Ovary (tissue), 10 donors: ENCODE measurements at places on chromosomes 12 and 14. TPM values are rescaled to one million over a fixed set of nuclear protein-coding genes. Genes with fewer than 3 reads are reported as not detected.

DNA sequence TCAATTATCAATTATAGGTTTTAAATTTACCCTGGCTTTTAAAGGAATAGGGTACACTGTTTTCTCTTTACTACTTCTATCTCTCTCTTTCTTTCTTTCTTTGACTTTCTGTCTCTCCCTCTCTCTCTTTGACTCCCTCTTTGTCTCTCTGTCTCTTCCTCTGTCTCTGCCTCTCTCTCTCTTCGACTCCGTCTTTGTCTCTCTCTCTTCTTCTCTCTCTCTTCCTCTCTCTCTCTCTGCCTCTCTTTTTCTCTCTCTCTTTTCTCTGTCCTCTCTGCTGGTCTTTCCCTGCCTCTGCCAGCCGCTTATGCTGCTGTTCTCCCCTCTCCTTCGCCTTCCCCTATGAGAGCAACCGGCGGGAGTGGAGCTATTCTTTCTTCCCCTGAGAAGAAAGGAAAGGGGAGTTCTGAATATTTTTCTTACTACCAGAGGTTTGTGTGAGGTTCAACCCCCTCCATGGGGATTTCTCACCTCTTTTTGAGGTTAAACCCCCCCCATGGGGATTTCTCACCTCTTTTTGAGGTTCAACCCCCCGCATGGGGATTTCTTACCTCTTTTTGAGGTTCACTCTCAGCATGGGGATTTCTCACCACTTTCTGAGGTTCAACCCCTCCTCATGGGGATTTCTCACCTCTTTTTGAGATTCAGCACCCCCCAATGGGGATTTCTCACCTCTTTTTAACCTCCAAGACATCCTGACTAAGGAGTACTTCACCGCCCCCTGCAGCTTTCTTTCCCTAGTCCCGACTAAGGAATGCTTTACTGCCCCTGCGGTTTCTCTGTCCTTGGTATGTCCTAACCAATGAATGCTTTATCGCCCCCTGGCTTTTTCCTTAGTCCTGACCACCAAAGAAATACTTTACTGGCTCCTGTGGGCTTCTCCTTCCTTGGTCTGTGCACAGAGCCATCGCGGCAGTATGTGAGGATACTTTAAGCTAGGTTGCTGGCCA lies 27.4 kb upstream of the DDHD1 start:
- no peak overlapping the region for H3K4me3 ChIP-seq
- no peak for DNase-seq
- no peaks in the 10 kb centered on the region for H3K4me1 ChIP-seq
- no peak overlapping the region for H3K27ac ChIP-seq
- H3K27me3 ChIP-seq = no peaks in the 10 kb centered on the region
- H3K36me3 ChIP-seq = no peaks in the 10 kb centered on the region

SNAPC1 gene
- 5.9 TPM for polyA plus RNA-seq

DNA sequence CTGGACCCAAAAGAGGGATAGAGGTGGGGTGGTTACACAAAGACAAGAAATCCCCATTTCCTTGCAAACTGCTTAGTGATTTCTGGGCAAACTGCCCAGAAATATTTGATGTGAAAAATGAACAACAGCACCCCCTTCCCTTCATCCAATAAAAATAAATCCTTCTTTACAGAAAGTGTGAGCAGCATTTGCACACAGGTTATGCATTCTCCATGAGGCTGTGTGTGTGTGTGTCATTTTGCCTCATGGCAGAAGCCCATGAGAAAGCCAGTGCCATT lies 17.2 kb upstream of the NRXN3 start:
- H3K4me1 ChIP-seq = no peaks in the 10 kb centered on the region
- H3K27ac ChIP-seq = no peak overlapping the region
- no peak for DNase-seq

DNA sequence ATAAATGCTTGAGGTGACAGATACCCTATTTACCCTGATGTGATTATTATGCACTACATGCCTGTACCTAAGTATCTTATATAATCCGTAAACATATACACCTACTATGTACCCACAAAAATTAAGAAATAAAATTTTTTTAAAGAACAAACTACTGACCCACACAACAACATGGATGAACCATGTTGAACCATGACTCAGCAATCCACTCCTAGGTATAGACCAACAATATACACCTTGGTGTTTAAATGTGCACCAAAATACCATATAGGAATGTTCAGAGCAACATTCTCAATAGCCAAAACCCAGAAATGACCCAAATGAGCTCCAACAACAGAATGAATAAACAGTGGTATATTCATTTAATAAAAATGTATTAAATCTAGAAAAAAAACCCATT lies 245.1 kb downstream of the GXYLT1 start:
- H3K27me3 ChIP-seq = no peaks in the 10 kb centered on the region
- no peak for DNase-seq
- H3K27ac ChIP-seq = no peak overlapping the region
- no peaks in the 10 kb centered on the region for H3K36me3 ChIP-seq
- H3K4me3 ChIP-seq = no peak overlapping the region
- H3K4me1 ChIP-seq = no peaks in the 10 kb centered on the region

- no peak overlapping the region for H3K4me3 ChIP-seq
- no peaks in the 10 kb centered on the region for H3K36me3 ChIP-seq
- no peaks in the 10 kb centered on the region for H3K4me1 ChIP-seq
These were observed 589.8 kb upstream of the ATP2B1 start for GRCh38 chr12:90298289-90298948.

LTBR gene
- polyA plus RNA-seq = 21.9 TPM

DNA sequence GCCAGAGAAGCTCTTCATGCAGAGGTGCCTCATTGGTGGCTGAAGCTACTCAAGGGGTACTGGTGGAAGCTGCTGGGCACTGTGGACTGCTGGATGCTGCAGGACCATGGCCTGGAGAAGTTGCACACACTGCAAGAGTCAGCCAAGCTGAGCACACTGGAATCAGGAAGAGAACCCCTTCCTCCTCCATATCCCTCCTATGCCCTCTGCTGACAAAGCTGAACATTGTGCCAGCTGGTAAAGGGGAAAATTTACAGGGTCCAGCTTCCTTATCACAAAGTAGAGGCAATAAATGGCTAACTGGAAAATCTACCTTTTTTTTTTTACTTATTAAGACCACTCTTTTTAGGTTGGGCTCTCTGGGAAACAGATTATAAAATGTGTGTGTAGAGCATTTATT lies 6.5 kb downstream of the CCDC175 start:
- H3K27ac ChIP-seq = no peak overlapping the region
- H3K4me1 ChIP-seq = no peaks in the 10 kb centered on the region
- no peaks in the 10 kb centered on the region for H3K36me3 ChIP-seq
- no peaks in the 10 kb centered on the region for H3K27me3 ChIP-seq

GRCh38 chr12:108940138-108940537 lies 60.2 kb downstream of the DAO start:
- H3K4me1 ChIP-seq = no peaks in the 10 kb centered on the region
- no peaks in the 10 kb centered on the region for H3K27me3 ChIP-seq
- DNase-seq = no peak
- no peaks in the 10 kb centered on the region for H3K36me3 ChIP-seq
- no peak overlapping the region for H3K27ac ChIP-seq

CPNE8 gene
- 7.5 TPM for polyA plus RNA-seq

GRCh38 chr12:132138941-132139871 lies 4.9 kb downstream of the DDX51 start:
- H3K4me3 ChIP-seq = no peak overlapping the region
- H3K4me1 ChIP-seq = peaks cover 7% of the 10 kb centered on the region
- DNase-seq = no peak

GRCh38 chr12:45611061-45611460 lies 118.4 kb upstream of the ARID2 start:
- DNase-seq = no peak
- H3K4me1 ChIP-seq = no peaks in the 10 kb centered on the region
- H3K4me3 ChIP-seq = no peak overlapping the region
- H3K36me3 ChIP-seq = no peaks in the 10 kb centered on the region
- H3K27me3 ChIP-seq = no peaks in the 10 kb centered on the region

DNA sequence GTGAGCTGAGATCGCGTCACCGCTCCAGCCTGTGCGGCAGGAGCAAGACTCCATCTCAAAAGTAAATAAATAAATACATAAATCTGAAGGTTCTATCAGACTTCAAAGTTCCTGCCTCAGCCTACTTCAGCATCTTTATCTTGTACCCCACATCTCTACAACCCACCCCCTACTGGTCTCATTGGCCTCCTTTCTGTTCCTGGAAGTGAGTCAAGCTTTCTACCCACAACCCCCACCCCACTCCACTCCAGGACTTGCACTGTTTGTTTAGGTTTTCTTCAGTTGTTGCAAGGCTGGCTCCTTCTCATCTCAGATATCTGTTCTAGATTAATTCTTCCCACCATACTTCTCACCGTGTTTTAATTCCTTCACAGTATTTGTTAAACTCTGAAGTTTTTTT lies 714 bp upstream of the PSMC6 start:
- peak overlapping the region; percentile 60 for H3K4me3 ChIP-seq
- H3K36me3 ChIP-seq = no peaks in the 10 kb centered on the region
- no peak for DNase-seq

- H3K4me1 ChIP-seq = no peaks in the 10 kb centered on the region
- H3K27me3 ChIP-seq = no peaks in the 10 kb centered on the region
- no peak for DNase-seq
- no peak overlapping the region for H3K27ac ChIP-seq
- no peak overlapping the region for H3K4me3 ChIP-seq
- H3K36me3 ChIP-seq = no peaks in the 10 kb centered on the region
These were observed 27.6 kb upstream of the PPM1A start for GRCh38 chr14:60221457-60221856.

GRCh38 chr12:120119271-120119973 lies 2.9 kb upstream of the RAB35 start:
- no peak overlapping the region for H3K27ac ChIP-seq
- H3K27me3 ChIP-seq = no peaks in the 10 kb centered on the region
- no peak for DNase-seq
- no peaks in the 10 kb centered on the region for H3K36me3 ChIP-seq
- peaks cover 16% of the 10 kb centered on the region for H3K4me1 ChIP-seq

DNA sequence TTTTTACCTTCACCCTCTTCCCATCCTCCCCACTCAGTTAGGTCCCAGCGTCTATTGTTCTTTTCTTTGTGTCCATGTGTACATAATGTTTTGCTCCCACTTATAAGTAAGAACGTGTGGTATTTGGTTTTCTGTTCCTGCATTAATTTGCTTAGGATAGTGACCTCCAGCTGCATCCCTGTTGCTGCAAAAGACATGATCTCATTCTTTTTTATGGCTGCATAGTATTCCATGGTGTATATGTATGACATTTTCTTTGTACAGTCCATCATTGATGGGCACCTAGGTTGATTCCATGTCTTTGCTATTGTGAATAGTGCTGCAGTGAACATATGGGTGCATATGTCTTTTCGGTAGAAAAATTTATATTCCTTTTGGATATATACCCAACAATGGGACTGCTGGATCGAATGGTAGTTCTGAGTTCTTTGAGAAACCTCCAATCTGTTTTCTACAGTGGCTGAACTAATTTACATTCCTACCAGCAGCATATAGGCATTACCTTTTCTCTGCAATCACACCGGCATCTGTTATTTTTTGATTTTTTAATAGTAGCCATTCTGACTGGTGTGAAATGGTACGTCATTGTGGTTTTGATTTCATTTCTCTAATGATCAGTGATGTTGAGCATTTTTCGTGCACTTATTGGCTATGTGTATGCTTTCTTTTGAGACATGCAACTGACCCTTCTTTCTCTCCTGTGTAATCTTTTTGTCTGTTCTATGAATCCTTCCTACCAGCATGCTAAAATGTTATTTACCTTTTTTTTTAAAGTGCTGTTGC lies 279.7 kb upstream of the AMIGO2 start:
- H3K4me1 ChIP-seq = no peaks in the 10 kb centered on the region
- H3K27me3 ChIP-seq = no peaks in the 10 kb centered on the region
- H3K4me3 ChIP-seq = no peak overlapping the region
- DNase-seq = no peak

DNA sequence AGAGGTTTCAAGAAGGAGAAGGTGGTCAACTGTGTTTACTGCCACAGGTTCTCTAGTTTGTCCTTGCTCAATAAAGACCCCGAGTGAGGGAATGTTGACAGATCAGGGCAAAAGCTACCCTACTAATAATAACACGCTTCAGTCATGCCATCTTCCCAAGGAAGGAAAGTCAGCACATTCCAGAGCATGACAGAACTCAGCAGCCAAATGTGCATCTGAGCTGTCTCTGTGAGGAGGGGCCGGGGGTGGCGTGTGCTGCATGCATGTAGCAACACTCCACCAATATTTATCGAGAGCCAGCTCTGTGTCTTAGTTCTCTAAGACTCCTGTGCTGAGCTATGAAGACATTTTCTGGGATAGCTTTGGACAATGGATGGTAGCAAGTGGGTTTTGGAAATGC lies 260.4 kb downstream of the DPF3 start:
- no peak for DNase-seq
- H3K4me1 ChIP-seq = no peaks in the 10 kb centered on the region
- H3K27me3 ChIP-seq = no peaks in the 10 kb centered on the region
- no peak overlapping the region for H3K4me3 ChIP-seq
- H3K36me3 ChIP-seq = no peaks in the 10 kb centered on the region

KRT80 gene
- polyA plus RNA-seq = 6.2 TPM

DNA sequence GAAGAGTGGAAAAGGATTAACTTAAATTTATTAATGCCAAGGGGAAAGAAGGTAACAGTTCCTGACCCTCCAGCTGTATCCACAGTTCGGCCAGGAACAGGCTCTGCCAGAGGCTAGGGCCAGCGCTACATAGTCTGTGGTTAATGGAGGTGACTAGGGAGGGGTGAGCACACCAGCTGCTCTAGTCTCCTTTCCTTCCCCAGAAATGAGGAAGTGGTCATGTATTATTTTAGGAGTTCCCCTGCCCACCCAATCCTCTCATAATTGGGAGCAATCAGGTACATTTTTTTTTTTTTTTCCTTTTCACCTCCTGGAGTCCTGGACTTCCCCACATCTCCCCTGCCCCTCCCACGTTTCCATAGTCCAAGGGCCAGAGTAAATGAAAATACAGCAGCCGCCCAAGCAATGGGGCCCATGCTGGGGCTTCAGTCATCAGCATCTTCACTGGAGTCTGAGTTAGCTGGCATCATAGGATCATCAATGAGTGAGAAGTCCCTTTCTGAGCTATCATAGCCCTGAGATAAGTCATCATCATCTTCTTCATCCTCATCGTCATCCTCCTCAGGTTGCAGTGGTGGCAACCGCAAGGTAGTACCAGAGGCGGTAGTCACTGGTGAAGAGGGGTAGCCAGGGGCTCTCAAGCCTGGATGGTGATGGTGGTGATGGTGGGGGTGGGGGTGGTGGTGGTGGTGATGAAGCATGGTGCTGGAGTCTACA lies 1.5 kb upstream of the SUPT16H start:
- no peak overlapping the region for H3K4me3 ChIP-seq
- H3K27me3 ChIP-seq = no peaks in the 10 kb centered on the region
- H3K4me1 ChIP-seq = no peaks in the 10 kb centered on the region
- H3K36me3 ChIP-seq = no peaks in the 10 kb centered on the region

GRCh38 chr14:73743431-73743931 lies 29.3 kb upstream of the PNMA1 start:
- no peaks in the 10 kb centered on the region for H3K27me3 ChIP-seq
- H3K27ac ChIP-seq = peak overlapping the region; percentile 82
- DNase-seq = peak; percentile 27
- H3K36me3 ChIP-seq = no peaks in the 10 kb centered on the region
- no peak overlapping the region for H3K4me3 ChIP-seq

GRCh38 chr12:105748806-105749600 lies 389.8 kb downstream of the NUAK1 start:
- peak; percentile 67 for DNase-seq
- no peak overlapping the region for H3K4me3 ChIP-seq
- peak overlapping the region; percentile 30 for H3K27ac ChIP-seq
- H3K36me3 ChIP-seq = no peaks in the 10 kb centered on the region
